ENCODE measurements at places on chromosomes 11 and 22.

GRCh38 chr22:21807544-21808529 is 59.6 kb downstream of the MAPK1 start:
- H3K27ac ChIP-seq, result no peak overlapping the region
- H3K27me3 ChIP-seq, result no peaks in the 10 kb centered on the region
- peaks cover 18% of the 10 kb centered on the region for H3K36me3 ChIP-seq
- no peak overlapping the region for H3K4me3 ChIP-seq
- peak; percentile 19 for DNase-seq
- H3K4me1 ChIP-seq, result no peaks in the 10 kb centered on the region

DNA sequence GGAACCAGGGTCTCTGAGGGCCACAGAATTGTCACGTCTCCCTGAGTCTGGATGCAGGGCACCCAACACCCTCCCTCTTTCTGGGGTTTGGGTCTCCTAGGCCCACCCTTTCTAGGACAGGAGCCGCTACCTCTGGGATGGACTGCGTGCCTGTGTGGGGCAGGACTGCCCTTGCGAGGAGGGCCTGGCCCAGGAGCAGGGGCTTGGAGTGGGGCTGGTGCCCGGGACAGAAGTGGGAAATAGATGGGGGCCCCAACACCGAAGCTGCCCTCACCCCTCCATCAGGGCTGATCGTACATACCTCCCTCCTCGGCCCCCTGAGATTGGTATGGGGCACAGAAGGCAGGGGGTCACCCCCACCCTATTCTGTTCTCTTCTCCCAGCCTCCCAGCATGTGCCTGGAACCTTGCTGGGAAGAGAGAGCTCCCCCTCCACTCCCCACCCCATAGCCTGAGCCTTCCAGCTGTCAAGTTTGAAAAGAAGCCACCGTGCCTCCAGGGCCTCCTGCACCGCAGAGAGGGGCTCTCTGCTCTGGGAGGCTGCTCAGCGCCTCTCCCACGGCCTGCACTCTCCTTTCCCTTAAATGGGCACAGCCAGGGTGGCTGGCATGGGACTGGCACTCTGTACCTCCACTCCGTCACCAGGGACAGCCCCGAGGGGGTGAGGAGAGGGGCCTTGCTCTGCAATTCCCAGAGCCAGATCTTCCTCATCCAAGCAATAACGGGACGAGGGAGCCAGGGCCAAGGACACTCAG is 1.8 kb downstream of the LRRC10B start:
- peaks cover 67% of the 10 kb centered on the region for H3K27me3 ChIP-seq
- H3K27ac ChIP-seq, result no peak overlapping the region
- H3K4me3 ChIP-seq, result no peak overlapping the region
- no peak for DNase-seq

DNA sequence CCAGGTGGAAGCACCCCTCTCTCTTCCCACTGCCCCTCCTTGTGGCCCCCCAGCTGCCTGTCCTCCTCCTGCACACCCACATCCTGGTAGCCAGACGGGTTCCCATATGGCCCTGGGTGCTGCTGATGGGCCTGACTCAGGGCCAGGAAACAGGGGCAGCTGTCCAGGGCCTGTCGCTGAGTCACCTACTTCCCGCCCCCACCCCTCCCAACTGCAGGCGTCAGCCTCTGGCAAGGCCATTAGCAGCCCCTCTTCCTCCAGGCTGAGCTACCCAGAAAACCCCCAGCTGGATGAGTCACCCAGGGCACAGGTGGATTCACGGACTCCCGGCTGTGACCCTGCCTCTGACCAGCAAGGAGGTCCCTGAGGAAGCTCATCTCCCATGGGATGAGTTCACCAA is 6.9 kb upstream of the GAL start:
- no peak overlapping the region for H3K27ac ChIP-seq
- peak; percentile 96 for DNase-seq
- peaks cover 8% of the 10 kb centered on the region for H3K27me3 ChIP-seq

DNA sequence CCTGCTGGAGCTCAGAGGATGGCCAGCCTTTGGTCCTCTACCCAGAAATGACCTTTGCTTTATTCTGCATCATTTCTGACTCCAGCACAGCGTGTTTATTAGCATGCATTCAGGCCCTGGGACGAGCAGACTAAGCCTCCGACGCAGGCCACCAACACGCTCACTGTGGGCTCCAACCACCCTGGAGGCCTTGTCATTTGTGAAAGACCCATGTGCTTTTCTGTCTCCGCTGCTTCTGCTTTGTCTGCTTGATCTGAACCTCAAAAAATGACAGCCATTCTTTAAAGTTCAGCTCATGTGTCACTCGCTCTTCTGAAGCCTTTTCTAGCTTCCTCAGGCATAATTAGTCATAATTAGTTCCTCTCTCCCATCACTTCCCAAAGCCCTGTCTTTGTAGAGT is 109.1 kb upstream of the TIMP3 start:
- H3K36me3 ChIP-seq, result no peaks in the 10 kb centered on the region
- no peak overlapping the region for H3K4me3 ChIP-seq
- H3K27ac ChIP-seq, result no peak overlapping the region
- H3K4me1 ChIP-seq, result peaks cover 8% of the 10 kb centered on the region
- no peak for DNase-seq

DNA sequence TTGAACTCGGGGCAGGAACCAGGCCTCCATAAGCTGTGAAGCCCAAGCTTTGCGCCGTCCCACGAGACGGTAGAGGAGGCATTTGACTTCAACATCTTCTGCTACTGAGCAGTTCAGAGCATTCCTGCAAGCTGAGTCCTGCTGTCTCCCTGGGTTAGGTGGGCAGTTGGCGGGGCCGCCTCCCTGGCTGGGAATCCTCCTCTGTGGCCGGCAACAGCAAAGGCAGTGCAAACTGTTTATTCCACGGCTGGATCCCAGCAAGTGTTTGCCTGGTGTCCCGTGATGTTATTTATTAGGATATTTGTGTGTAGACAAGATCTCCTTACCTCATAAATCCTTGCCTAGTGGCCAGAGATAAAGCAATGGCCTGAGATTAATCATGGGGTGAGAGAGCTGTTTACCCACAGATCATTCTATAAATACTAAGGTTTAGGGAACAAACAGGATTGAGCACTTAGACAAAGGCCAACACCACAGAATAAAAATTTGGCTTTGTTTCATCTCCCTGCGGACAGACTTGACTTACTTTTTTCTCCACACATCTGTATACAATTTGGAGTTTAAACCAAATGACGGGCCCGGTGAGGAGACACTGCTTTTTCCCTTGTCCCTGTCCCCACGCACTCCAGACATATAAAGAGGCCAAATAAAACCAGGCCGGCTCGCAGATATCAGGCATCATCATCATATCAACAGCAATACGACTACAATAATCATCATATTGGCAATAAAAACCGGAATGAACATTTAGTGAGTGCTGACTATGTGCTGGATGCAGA is 63.4 kb downstream of the NAT10 start:
- H3K36me3 ChIP-seq, result no peaks in the 10 kb centered on the region
- no peak overlapping the region for H3K4me3 ChIP-seq
- no peak overlapping the region for H3K27ac ChIP-seq

DNA sequence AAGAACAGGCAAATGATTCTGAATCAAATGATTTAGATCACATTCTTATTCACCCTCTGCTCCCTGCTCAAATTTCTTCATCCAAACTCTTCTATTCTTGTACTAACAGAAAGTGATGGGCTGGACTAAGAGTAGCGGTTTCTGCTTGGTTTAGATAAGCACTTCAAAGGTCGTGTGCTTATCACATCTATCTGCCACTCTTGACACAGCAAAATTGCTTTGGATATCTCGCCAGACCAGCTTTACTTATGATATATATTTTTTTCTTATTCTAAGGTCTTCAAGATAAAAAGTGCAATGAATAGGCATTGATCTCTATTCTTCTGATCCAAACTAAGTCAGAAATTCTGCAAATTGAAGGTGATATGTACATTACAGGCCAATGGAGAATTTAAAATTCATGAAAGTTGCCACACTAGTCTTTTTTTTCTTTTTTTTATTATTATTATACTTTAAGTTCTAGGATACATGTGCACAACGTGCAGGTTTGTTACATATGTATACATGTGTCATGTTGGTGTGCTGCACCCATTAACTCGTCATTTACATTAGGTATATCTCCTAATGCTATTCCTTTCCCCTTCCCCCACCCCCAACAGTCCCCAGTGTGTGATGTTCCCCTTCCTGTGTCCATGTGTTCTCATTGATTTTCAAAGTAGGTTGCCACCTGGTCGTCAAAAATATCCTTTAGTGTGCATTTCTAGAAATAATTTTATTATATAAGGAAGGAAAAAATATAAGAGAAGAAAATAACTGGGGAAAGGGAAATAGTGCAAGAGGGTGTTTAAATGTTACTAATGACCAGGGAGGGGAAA is 1941.0 kb upstream of the RAG2 start:
- H3K27ac ChIP-seq, result no peak overlapping the region
- no peaks in the 10 kb centered on the region for H3K4me1 ChIP-seq
- no peak overlapping the region for H3K4me3 ChIP-seq
- no peaks in the 10 kb centered on the region for H3K36me3 ChIP-seq

GRCh38 chr11:27456140-27456794 is 16.3 kb downstream of the LGR4 start:
- DNase-seq, result peak; percentile 50
- H3K4me1 ChIP-seq, result peaks cover 3% of the 10 kb centered on the region
- no peak overlapping the region for H3K4me3 ChIP-seq
- no peak overlapping the region for H3K27ac ChIP-seq

DNA sequence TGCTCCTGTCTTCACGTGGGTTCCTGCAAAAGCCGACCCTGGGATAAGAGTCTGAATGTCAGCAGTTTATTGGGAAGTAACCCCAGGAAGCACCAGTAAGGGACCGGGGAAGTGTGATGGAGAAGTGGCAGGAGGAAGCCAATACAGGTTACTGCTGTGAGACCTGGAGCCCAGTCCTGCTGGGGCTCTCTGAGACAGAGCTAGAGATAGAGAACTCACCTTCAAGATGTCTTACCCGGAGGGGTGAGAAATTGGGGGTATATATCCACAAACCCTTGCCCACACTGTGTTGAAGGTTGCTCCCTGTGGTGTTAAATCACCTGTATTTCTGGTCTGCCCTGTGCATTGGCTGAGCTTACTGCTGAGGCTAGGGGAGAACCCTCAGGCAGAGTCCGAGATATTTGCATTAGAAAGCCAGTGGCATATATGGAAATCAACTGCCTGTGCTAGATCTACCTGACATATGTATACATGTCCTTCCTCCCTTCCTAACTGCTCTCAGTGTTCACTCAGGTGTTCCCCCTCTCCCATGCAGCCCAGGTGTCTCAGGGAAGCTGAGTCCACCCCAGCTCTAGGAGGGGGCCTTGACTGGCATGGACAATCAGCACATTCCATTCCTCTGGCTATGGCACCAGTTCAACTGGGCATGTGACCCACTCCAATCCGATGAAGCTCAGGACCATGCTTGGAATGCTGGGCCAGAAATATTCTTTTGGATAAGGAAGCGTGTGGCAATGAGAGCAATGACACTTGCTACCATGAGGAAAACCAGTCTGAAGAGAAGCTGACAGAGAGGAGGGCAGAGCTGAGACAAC is 6.8 kb upstream of the MICAL2 start:
- H3K27ac ChIP-seq, result no peak overlapping the region
- no peak overlapping the region for H3K4me3 ChIP-seq
- DNase-seq, result no peak
- H3K27me3 ChIP-seq, result no peaks in the 10 kb centered on the region

- H3K36me3 ChIP-seq, result peaks cover 5% of the 10 kb centered on the region
- no peak for DNase-seq
- H3K27me3 ChIP-seq, result no peaks in the 10 kb centered on the region
- H3K4me1 ChIP-seq, result peaks cover 4% of the 10 kb centered on the region
- no peak overlapping the region for H3K27ac ChIP-seq
These were observed 80.2 kb upstream of the APOA1 start for GRCh38 chr11:116917632-116918031.

DNA sequence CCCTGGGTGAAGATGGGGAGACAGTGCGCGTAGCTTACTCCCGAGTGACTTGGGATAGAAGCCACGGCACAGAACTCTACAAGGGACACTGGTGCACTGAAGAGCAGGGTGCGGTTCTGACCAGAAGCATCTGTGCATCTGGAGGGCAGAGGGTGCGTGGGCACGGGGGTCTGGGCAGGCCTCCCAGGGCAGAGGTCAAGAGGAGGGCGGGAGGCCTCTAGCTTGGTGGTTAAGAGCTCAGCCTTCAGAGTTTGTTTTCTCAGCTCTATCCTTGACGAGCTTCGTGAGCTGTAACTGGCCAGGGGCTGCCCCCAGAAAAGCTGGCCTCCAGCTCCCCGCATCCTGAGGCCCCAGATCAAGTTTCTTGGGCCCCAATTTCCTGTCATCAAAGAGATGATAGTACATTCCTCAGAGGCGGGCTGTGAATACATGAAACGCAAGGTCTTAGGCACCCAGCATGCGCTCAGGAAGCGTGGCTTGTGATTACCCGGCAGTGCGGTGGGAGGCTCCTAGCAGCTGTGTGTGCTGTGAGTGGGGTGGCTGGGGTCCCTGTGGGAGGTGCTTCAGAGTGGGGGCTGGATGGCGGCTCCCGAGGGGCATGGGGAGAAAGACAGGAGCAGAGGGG is 6.0 kb upstream of the BID start:
- no peaks in the 10 kb centered on the region for H3K27me3 ChIP-seq
- DNase-seq, result no peak
- no peaks in the 10 kb centered on the region for H3K36me3 ChIP-seq

DNA sequence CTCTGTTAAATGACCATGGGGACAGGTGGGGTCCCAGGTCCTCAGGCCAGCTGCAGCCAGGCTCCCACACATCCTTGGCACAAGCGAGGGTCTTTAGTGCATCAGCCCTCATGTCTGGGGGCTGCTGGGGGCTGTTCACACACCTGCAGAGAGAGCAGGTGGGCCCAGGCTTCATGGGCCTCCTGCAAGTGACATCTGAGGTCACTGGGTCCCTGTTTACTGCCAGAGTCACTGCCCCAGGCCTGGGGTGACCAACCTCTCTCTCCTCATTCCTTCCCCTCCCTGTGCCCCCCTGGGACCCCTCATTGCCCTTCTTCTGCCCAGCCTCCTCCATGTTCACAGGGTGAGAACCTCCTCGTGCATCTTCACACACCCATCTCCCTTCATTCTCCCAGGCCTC is 92.4 kb downstream of the RTL6 start:
- no peak overlapping the region for H3K4me3 ChIP-seq
- no peaks in the 10 kb centered on the region for H3K36me3 ChIP-seq
- H3K27me3 ChIP-seq, result peaks cover 12% of the 10 kb centered on the region
- H3K4me1 ChIP-seq, result no peaks in the 10 kb centered on the region
- H3K27ac ChIP-seq, result no peak overlapping the region
- no peak for DNase-seq

DNA sequence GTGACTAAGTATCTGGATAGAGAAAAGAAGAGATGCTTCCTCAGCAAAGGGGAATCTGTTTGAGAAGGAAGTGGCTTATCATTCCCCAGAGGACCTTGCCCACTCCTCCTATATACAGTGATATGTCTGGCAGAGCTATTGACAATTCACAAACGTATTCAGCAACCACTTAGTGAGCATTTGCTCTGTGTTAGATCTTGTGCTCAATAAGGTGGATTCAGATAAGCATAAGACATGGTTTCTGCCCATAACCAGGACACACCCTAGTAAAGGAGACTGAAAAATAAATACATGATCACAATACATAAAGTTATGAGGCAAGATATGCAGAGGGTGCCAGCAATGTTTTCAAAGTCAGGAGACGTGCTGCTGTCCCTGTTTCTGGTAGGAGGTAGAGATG is 1.4 kb downstream of the TMEM9B start:
- H3K36me3 ChIP-seq, result no peaks in the 10 kb centered on the region
- H3K27ac ChIP-seq, result no peak overlapping the region
- H3K27me3 ChIP-seq, result no peaks in the 10 kb centered on the region

GRCh38 chr11:120398132-120398531 is 61.9 kb downstream of the ARHGEF12 start:
- H3K4me3 ChIP-seq, result no peak overlapping the region
- H3K27ac ChIP-seq, result no peak overlapping the region
- H3K36me3 ChIP-seq, result no peaks in the 10 kb centered on the region
